ENCODE measurements at places on chromosomes 7 and 10. TPM values are rescaled to one million over a fixed set of nuclear protein-coding genes. Genes with fewer than 3 reads are reported as not detected.

DNA sequence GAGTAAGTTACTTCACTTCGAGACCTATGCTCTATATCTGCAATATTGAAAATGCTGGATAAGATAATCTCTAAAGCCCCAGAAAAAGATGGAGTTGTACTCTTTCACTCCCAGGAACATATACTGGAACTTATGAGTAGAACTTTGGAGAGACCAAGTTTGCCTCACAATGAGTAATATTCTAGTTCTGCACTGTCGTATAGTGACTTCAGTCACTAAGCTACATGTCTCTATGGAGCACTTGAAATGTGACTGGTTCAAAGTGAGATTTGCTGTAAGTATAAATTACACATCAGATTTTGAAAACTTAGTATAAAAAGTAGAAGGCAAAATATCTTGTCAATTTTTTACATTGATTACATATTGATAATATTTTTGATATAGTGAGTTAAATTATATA is 116.4 kb downstream of the PTEN start:
- no peak for DNase-seq

GRCh38 chr7:112383671-112384417 is 66.4 kb upstream of the IFRD1 start:
- no peak for DNase-seq

DNA sequence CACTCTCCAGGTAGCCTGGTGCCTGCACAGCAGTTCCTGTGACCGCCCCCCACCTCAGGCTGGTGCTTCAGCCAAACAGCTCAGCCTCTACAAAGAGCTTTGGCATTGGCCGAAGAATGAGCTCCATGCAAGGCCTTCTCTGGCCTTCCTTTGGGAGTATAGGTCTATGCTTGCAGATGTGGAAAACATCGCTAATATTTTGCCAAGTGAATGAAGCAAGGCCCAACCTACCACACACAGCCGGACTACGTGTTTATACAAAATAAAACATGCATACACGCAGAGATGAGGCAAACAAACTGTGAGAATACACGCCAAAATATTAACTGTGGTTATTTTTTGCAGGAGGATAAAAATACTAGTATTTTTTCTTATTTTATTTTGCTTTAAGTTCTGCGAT is 416.2 kb upstream of the C7orf33 start:
- no peak for DNase-seq

DNA sequence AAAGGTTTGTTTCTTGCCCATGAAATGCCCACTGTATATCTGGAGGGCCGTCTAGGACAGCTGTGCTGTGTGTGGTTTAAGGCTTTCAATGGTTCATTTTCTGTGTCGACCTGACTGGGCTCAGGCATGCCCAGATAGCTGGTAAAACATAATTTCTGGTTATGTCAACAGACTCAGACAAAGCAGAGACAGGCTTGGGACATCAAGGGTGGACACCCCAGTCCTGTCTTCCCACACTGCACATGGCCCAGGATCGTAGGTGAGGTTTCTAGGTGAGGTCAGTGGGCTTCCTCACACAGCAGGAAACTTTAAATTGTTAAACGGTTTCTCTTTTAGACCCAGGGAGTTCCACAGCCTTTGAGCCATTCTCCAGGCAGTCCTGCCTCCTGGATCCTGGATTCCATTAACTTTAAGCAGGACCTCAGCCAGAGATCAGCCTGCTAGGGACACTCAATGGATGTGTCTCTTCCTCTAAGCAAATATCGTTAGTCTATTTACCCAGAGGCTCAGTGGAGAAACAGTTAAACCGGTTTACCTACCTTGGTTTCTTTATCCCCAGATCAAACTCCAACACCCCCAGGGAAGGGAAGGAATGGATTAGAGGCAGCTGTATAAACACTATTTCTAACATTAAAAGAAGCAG is 66.4 kb downstream of the ST8SIA6 start:
- no peak for DNase-seq

DNA sequence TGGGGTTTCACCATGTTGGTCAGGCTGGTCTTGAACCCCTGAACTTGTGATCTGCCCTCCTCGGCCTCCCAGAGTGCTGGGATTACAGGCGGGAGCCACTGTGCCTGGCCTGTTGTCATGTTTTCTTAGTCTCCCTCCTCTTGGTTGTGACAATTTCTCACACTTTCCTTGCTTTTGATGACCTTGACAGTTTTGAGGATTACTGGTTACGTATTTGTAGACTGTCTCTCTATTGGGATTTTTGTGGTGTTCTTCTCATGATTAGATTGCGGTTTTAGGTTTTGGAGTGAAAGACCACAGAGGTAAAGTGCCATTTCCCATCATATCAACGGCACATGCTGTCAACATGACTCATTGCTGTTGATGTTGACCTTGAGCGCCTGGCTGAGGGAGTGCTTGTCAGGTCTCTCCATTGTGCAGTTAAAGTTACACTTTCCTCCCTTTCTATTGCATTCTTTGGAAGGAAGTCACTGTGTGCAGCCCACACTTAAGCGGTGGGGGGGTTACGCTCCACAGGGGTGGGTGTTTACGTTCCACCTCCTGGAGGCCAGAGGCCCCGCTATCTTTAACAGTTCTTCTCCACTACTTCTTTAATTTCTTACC is 10.8 kb downstream of the NEURL1 start:
- no peak for DNase-seq

DNA sequence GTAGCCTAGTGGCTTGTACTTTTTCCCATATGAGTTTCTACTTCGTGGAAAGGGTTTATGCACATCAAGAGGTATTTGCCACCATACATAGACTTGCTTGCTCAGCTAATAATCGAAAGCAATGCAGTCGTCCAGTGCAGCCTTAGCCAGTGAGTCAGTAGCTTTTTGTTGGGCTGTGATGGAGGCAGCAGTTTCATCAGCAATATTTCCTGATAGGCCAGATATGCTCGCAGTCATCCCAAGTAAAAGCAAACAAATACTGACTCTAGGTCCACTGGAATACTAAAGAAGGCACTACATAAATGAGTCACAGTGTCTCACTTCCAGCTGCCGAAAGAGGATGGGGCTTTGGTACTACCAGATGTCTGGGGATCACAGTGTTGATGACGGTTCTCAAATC is 2.1 kb upstream of the BNIP3 start:
- no peak for DNase-seq

Gene ACBD7
- 5.2 TPM for total RNA-seq

DNA sequence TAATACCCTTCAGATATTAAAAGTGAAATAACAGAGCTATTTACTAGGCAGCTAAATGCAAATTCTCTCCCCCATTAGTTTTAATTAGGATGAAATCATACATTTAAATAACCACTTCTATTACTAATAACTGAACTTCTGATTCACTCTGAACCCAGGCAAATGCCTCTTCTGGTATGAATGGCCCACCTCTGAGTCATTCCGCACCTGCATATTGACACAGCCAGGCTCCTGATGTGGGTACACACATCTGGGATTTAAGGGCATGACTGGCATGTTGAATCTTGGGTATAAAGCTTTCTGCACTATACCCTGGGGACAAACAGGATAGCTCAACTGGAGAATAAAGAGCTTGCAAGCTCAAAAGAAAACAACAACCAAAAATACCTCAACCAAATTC is 140.9 kb downstream of the AUTS2 start:
- DNase-seq: no peak

GRCh38 chr10:97713339-97713825 is at the start of gene MARVELD1:
TSS of gene MARVELD1 (plus strand) at chr10:97713730. CDS start at chr10:97713877, 147 bp downstream.
- DNase-seq: peak; percentile 83

DNA sequence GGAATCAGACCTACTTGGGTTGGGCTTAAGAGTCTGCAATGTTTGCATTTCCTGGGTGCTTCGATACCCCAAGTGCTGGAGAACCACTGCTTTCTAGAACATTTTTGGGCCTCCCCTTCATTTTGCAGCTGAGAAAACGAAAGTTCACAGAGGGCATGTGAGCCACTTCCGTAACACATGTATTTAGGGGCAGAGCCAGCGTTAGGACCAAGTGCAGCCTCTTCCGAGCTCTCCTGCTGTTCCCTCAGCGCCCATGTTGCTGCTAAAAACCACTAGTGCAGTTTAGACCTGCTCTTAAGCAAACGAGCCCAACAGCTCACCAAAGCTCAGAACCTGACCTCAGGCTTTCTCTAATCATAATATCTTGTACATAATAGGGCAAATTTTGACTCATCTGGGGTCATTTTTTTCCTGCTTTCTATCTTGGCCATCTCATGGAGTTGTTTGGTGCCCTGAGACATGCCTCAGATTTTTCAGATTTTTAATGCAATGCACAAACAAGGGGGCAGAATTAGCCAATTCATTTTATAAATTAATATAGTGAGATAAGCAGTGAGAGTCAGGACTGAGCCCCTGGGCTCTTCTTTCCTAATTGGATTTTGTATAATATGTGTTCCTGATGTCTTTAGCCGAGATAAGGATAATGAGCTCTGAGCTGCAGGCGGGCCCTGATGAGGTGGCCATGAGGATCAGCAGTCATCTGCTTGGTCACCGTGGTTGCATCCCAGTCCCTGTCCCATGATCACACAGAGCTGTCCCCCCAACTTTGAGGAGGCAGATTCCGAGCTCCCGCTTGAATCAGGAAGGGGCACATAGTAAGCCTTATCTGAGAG is 12.9 kb downstream of the BAG3 start:
- DNase-seq: no peak

Gene C10orf53
- not detected for total RNA-seq

DNA sequence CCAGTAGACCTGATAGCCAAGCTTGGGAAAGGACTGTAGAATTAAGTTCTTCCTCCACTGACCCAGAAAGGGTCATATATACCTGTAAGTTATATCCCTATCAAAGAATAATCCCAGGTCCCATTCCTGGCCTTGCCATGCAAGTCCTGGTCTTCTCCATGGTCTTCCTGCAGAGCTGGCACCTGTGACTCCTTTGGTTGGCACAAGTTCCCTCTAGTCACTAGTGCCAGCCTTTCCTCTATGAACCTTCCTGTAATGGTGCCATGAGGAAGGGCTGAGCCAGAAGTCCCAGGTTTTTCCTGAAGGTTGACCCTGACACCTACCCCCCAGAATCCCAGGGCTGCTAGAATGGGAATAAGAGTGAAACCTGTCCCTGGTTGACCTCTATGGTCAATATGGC is 54.1 kb upstream of the UNC5B start:
- no peak for DNase-seq

- DNase-seq: no peak
These were observed 188.3 kb downstream of the MAD1L1 start for GRCh38 chr7:2044311-2044882.

- DNase-seq: no peak
These were observed 105.8 kb downstream of the ELMO1 start for GRCh38 chr7:37342688-37343471.

DNA sequence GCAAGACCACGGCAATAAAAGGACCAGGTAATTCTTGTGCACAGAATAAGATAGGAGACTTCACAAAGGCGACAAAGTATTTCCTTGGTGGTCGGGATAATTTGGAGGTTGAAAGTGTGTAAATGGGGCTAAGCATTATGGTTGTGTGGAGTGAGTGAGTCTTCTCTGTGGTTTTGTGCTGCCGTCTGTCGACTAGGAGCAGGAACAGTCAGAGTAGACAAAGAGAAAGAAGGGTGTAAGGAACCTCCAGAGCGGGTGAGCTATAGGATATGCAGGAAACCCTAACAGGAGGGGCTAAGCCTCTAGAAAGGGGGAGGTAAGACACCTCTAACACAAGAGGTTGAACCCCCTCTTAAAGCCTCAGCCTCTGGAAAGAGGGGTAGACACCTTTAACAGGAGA is 201.6 kb downstream of the SH2D4B start:
- DNase-seq: no peak

Gene CHST15
- total RNA-seq: 17.8 TPM

GRCh38 chr7:107034553-107034952 is 10.0 kb upstream of the PRKAR2B start:
- DNase-seq: no peak

- DNase-seq: no peak
These were observed 52.6 kb downstream of the CACNA2D1 start for GRCh38 chr7:82390936-82391335.

Gene CUZD1
- 0.63 TPM for total RNA-seq

Gene OR2AE1
- total RNA-seq: not detected

DNA sequence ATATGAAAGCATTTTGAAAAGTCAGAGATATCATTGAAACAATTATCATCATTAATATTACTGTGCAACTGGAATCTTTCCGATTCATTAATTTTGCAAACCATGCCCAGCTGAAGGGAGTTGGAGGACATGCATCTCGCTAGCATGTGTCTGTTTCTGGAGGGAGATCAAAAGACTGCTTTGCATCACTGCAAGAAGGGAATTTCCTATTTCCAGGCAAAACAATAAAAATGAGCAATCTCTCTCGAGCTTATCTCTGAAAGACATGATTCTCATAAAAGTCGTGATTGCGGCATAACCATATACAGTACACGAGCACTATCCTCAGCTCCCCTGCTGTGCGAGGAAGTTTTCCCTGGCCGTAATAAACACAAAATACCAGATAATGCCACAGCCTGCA is 607.6 kb upstream of the DPP6 start:
- DNase-seq: no peak

- no peak for DNase-seq
These were observed 144.6 kb downstream of the NRCAM start for GRCh38 chr7:108311446-108312168.

Gene NEUROD6
- not detected for total RNA-seq

Data from urinary bladder (tissue), 4 donors.